ENCODE measurements at places on chromosomes 13 and 19.

DNA sequence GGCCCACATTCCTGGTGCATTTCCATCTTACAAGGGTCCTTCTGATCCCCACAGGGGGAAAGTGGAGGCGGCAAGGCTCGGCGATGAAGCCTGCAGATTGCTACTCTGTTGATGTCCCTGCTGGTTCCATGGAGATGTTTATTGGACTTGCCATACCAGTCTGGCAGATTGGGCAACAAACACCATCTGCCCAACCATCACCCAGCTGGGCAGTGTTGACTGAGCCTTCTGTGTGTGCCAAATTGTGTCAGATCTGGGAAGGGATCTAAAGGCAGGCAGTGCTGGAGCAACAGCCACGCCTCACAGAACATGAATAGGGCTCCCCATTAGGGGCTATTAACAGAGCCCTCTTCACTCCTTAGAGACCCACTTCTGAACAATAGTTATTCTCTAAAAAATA is 35.0 kb downstream of the FLT1 start:
- no peak for DNase-seq

DNA sequence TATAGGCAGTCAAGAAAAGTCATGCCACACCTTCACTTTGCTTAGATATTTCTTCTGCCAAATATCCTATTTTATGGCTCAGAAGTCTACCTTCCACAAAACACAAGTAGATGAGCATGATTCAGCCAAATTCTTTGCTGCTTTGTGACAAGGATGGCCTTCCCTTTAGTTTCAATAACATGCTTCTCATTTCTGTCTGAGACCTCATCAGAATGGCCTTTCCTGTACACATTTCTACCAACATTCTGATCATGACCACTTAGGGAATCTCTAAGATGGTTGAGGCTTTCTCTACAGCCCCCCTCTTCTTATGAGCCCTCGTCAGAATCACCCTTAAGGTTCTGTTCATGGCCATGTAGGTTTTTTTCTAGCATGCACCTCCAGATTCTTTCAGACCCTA is 96.2 kb downstream of the COL4A2 start:
- DNase-seq, result peak; percentile 37

DNA sequence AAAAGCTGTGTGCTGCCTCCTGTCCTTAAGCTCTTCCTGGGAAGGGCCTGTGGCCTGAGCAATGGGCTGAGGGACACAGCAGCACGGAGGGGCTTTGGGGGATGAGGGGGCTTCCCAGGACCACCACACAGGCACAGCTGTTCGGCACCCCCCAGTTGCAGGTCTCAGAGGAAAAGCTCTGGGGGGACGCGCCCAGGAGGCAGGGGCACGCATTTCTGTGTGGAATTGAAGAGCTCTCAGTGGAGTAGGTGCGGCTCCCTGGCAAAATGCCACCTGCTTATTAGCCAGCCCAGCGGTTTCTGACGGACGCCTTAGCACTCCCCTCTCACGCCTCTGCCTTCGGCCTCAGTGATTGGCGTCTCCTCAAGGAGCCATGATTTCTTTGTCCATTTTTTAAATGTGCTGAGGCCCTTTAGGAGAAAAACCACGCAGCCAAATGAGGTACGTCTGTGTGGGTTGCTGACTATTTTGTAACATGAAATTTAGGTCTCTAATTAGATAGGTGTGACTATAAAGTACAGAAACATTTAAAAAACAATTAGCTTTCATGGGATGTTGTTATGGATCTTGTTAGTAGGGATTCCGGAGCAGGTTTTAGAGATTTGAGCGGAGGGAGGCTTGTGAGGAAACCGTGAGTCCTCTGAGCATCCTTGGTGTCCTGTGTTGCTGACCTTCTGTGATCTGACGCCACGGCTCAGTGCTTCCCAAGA is 4.0 kb downstream of the MCF2L start:
- no peak for DNase-seq

DNA sequence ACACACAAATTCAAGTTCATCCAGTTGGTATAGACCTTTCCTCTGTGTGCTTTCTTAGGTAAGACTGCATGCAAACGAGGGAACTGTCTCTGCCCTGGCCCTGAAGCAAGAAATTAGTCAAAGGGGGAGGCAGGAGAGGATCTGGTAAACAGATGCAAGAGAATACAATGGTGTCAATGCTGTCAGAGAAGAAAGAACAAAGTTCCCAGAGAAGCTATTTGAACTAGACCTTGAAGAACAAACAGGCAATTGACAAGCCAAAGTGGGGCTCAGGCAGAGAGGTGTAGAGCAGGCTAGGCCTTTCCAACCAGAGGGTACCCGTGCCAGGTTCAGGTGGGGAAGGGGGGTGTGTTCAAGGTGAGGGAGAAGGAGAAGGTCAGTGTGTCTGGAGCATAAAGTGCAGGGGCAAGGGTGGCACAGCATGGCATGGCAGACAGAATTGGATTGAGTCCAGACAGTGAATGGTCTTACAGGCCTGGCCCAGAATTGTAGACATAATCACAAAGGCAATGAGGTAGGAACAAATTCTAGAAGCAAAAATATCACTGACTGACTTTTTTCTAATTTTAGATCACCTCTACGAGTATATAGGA is 95.0 kb upstream of the STARD13 start:
- DNase-seq, result no peak

DNA sequence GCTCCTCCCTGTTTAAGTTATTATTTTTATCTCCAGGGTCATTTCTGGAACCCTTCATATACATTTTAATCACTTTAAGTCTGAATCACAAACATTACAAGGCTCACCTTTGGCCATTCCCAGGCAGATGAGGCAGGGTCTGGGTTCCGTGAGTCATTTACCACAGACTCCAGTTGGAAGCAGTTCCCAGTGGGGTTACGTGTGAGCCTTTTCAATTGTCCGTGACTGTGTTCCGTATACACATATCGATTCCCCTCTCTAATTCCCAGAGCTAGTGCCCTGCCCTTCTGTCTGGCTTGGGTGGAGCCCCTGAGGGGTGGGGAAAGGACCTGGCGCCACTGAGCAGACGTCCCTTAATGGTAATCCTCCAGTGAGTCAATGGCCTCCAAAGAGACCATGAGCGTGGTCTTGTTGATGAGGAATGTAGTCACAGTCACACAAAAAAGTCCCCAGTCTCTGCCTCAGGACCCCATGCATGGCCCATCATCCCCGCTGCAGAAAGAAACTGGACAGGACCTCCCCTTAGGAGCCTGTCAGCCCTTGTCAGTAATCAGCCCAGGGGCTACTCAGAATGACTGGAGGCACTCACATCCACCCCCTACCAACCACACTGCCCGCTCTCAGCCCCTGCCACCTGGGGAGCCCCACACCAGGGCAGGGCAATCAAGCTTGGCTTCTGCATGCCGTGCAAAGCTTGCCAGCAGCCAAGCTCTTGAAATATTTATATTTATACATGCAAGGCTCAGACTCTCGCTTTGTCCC is 144.4 kb downstream of the ZIC5 start:
- DNase-seq, result no peak

- DNase-seq, result no peak
Observed at GRCh38 chr13:45073809-45074208, 46.5 kb upstream of the GTF2F2 start.

- peak; percentile 78 for DNase-seq
Observed at GRCh38 chr13:44306371-44307192, 67.0 kb upstream of the SERP2 start.

DNA sequence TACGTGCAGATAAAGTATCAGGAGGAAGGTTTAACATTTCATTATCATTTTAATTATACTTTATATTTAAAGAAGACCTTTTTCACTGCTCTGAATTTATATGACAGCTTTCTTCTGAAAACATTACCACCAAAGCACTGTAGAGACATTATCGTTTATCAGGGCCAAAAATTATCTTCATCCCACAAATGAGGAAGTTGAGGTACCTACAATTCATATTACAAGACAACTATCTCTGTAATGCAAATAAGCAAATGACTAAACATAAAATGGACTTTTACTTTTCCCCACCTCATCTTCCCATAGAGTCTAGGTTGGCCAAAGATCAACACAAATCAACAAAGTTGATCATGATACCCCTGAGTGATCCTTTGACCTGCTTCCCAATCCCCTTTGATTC is 30.9 kb upstream of the SMAD9 start:
- no peak for DNase-seq

DNA sequence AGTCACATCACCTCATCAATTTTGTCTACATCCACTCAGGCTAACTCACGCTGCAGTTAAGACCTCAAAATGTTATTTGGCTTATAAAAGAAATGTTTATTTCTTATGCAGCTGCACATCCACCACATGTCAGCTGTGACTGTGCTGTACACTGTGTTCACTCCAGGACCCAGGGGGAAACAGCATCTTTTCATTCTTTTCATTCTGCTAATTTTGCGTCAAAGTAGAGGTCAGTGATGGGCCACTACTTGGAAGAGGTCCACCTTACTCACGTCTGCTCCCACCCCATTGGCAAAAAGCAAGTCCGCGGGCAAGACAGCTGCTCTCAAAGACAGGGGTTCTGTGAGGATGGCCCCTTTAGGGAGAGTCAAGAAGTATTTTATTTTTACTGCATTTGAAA is 4.5 kb upstream of the DCT start:
- DNase-seq, result no peak

DNA sequence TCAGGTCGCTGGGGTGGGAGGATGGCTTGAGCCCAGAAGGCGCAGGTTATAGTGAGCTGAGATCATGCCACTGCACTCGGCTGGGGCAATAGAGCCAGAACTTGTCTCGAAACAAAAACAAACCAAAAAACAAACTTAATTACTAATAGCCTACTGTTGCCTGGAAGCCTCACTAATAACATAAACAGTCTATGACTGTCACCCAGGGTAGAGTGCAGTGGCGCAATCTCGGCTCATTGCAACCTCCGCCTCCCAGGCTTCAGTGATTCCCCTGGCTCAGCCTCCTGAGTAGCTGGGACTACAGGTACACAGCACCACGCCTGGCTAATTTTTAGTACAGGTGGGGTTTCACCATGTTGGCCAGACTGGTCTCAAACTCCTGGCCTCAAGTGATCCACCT is 18.0 kb downstream of the CATSPERD start:
- DNase-seq, result peak; percentile 48

DNA sequence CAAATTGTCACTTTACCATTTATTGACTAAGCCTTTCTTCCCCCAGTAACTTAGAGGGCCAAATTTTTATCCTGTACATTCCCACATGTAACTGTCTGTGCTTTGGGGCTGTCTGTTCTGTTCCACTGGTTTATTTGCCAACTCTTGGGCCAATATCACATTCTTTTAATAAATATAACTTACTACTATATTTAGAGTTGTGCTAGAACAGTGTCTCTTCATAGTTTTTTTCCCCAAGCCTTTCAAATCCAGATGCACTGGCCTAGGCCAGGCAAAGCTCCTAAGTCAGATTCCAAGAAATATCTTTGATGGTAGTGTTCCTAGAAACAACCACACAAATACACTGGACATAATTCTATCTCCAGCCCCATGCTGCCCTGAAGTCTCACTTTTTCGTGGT is 16.0 kb upstream of the CEBPG start:
- no peak for DNase-seq

DNA sequence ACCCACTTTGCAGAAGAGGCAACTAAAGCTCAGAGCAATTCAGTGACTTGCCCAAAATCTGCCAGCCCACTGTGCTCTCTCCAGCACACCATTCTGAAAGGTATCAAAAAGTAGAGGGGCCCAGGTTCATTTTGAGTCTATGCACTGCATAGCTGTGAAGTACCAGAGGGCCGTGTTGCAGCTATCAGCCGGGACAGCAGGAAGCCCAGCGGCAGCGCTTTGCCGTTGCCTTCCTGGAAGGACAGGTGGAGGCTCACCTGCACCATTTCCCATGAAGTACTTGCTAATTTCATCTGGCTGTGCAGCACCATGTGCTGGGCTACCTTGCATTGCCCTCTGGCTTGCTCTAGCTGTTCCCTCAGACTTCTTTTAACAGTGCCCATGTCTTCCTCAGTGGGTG is 2.7 kb upstream of the SERPINE3 start:
- no peak for DNase-seq

- DNase-seq, result peak; percentile 27
Observed at GRCh38 chr13:30551189-30551588, 66.5 kb upstream of the USPL1 start.

DNA sequence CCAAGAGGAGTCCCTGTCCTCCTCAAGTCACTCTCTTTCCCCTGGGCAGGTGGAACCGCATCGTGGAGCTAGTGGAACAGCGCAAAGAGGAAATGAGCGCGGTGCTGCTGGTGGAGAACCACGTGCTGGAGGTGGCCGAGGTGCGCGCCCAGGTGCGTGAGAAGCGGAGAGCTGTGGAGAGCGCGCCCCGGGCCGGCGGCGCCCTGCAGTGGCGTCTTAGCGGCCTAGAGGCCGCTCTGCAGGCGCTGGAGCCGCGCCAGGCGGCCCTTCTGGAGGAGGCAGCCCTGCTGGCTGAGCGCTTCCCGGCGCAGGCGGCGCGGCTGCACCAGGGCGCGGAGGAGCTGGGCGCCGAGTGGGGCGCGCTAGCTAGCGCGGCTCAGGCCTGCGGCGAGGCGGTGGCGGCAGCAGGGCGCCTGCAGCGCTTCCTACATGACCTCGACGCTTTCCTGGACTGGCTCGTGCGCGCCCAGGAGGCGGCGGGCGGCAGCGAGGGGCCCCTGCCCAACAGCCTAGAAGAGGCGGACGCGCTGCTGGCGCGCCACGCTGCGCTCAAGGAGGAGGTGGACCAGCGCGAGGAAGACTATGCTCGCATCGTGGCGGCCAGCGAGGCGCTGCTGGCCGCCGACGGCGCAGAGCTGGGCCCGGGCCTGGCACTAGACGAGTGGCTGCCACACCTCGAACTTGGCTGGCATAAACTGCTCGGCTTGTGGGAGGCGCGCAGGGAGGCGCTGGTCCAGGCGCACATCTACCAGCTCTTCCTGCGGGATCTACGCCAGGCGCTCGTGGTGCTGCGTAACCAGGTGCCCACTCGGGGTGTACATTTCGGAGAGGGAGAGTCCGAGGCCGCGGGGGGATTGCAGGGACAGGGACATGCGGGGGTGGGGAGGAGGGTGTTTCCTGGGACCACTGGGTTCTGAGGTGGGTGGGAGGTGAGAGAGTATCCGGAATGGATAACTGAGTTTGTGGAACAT is 52.8 kb downstream of the SPTBN4 start:
- DNase-seq, result no peak

DNA sequence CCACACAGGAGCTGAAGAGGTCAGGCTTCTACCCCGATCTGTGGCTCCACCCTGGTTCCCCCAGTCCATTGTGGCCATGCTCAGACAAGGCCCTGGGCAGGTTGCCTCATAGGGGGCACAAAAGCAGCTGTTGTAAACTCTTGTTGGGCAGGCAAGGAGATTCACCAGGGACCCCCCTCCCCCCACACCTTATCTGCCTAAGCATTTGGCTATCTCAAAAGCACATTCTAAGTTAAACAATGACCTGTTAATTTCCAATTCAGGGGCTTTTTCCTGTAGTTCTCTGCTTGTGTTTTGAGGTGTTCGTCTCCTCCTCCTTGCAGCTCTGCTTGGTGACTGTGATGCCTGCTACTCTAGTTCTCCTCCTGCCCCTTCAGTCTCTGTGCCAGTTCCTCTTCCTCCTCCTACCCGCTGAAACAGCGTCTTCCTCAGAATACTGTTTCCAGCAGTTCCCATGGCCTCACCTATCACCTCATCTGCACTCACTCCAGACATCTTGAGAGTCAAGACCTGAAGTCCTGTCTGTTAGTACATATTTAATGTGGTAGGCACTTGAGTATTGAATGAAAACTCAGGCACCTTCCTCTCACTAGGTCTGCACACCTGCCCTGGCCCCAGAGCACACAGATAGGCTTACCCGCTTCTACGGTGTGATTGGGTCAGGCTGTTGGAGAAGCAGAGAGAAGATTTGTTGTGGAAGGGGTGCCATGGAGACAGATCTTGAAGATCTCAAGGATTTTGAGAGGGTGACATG is 31.7 kb downstream of the SPATA13 start:
- DNase-seq, result no peak
